Heart right ventricle (tissue), 16 donors: ENCODE measurements at places on chromosomes 12 and 14. TPM values are rescaled to one million over a fixed set of nuclear protein-coding genes. Genes with fewer than 3 reads are reported as not detected.

- DNase-seq: no peak
These were observed 5.6 kb downstream of the CNIH1 start for GRCh38 chr14:54435500-54435981.

BTBD6 gene
- total RNA-seq: 33.2 TPM

- DNase-seq: no peak
These were observed 81.7 kb upstream of the CCDC91 start for GRCh38 chr12:28108599-28108998.

- no peak for DNase-seq
These were observed 46.5 kb upstream of the RTL1 start for GRCh38 chr14:100950024-100950423.

- DNase-seq: no peak
These were observed 7.5 kb upstream of the PRKAG1 start for GRCh38 chr12:49026101-49026500.
